Midbrain (tissue), 1 donor: ENCODE measurements at places on chromosomes 7 and 10.

DNA sequence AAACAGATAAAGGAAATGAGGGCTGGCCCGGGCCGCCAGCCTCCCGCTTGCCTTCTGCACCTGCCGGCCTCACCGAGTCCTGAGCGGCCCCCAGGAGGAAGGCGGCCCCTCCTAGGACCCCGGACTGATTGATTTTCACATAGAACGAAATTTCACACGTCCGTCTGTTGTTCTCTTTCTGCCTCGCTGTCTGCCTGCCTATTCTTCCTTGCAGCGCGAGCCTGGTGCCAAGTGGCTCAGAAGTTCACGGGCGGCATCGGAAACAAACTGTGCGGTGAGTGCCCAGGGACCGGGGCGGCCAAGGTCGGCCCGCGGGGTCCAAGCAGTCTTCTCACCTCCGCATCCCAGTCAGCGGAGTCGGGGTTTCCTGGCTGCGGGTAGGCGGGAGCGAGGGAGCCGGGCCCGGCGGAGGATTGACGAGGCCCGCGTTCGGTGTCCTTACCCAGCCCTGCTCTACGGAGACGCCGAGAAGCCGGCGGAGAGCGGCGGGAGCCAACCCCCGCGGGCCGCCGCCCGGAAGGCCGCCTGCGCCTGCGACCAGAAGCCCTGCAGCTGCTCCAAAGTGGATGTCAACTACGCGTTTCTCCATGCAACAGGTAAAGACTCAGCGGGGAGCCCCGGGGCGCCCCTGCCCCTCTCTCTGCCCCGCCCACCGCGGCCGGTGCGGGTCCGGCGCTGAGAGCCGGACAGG lies 967 bp downstream of the GAD2 start:
- DNase-seq: no peak

DNA sequence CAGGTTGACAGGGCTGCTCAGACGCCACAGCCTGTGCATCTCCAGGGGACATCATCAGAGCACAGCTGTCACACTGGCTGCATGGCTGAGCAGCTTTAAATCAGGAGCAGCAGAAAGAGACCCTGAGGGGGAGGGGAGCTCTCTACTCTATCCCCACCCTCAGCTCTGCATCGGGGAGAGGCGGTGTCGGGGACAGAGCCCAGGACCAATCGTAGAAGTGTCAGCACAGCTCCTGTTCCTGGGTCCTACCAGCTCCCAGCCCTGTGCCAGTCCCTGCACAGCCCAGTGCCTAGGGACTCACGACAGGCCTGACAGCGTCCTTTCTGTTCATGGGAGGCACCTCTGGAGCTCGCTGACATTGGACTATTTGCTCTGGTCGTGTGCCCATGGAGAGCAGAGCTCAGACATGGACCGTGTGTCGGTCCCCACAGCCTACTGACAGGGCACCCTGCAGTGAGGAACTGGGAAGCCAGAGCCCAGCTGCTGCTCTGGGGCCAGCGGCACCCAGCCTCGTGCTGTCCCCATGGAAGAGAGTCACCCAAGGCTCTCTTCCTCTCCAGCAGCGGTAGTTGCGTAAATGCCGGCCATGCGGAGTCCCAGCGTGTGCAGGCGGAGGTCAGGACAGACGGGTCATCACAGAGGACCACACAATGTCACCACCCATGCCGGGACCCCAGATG lies 20.4 kb upstream of the ANTXRL start:
- no peak for DNase-seq

DNA sequence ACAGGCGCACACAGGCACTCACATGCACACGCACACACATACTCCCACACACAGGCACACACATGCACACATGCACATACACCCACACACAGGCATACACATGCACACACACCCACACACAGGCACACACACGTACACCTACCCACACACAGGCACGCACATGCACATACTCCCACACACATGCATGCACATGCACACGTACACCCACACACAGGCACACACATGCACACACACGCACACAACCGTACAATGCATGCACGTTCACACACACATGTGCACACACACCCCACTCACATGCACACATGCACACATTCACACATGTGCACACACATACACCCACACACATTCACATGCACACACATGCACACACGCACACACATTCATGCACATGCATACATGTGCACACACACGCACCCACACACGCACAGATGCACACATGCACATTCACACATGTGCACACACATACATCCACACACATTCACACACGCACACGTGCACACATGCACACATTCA lies 59.3 kb downstream of the MKI67 start:
- DNase-seq: no peak

DNA sequence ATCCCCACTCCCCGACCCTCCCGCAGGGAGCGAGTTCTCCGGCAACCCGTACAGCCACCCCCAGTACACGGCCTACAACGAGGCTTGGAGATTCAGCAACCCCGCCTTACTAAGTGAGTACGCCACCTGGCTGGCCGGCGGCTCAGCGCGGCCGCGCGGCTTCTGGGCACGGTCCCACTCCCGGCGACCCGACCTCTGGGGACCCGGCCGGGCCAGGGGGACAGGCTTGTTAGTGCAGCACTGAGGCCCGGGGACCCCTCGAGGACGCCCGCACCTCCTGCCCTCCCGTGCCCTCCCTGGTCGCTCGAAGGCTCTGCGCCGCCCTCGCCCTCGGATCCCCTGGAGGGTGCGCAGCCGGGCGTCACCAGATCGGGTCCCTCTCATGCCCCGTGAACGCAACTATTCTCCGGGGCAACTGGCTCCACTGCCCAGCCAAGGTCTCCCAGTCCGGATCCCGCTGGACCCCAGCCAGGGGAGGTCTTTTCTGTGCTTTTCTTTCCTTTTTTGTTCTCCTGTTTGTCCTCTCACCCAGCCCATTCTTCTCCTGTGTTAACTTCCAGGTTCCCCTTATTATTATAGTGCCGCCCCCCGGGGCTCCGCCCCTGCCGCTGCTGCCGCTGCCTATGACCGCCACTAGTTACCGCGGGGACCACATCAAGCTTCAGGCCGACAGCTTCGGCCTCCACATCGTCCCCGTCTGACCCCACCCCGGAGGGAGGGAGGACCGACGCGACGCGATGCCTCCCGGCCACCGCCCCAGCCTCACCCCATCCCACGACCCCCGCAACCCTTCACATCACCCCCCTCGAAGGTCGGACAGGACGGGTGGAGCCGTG lies 81.8 kb downstream of the PAX2 start:
- DNase-seq: no peak

DNA sequence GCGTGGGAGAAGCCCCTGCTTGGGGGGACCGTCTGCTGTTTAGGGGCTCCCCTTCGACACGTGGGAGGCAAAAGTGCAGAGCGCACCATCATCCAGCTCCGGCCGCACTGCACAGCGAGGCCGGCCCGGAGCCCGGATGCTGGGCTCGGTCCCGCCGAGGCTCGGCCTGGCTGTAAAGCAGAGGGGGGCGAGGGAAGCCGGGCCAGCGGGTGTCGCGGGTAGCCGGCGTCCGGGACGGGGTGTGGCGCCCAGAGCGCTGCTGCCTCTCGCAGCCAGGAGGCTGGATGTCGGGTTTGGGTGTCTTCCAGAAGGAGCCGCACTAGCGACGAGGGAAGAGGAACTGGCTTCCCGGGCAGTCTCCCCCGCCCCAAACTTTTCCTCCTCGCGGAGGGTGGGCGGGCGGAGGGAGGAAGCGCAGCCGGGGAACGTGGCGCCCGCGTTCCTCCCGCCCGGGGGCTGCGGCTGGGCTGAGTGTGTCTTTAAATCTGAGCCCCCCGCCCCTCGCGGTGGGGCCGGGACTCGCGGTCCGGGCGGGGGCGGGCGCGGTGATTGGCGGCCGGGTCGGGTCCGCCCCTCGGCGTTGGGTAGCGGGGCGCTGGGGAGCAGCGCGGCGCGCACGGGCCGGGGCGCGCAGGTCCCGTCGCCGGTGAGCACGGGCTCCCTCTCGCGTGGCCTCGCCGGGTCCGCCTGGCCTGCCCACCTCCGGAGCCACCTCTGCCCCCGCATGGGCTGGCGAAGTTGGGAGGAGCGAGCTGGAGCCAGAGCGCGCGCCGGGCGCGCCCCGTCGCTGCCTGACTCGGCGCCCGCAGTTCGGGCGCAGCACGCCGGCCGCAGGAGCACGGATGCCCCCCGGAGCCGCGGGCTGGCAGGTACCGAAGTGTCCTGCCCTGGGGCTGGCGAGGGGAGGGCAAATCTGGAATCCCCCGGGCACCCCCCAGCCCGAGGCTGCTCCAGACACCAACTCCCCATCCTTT lies at the start of gene PALD1:
Gene PALD1, plus strand, starts transcription at position 577 of the 974 bp plus-strand sequence. CDS start 47,185 bp downstream, outside the sequence.
- DNase-seq: peak; percentile 39

GRCh38 chr10:100766693-100767421 lies 21.5 kb downstream of the PAX2 start:
- no peak for DNase-seq

GRCh38 chr10:123472606-123473005 lies 193.5 kb upstream of the GPR26 start:
- DNase-seq: no peak

GRCh38 chr10:75950307-75950706 lies 518.9 kb downstream of the LRMDA start:
- no peak for DNase-seq

- no peak for DNase-seq
Measured at GRCh38 chr7:140230516-140230860, 53.7 kb upstream of the KDM7A start.

GRCh38 chr10:28859791-28860190 lies 182.5 kb downstream of the BAMBI start:
- DNase-seq: no peak

GRCh38 chr10:93071674-93072224 lies 1.9 kb upstream of the CYP26A1 start:
- no peak for DNase-seq

- DNase-seq: no peak
Measured at GRCh38 chr10:13271552-13272163, 28.2 kb downstream of the PHYH start.

GRCh38 chr7:112781558-112781957 lies 8.6 kb downstream of the TMEM168 start:
- DNase-seq: no peak

- DNase-seq: no peak
Measured at GRCh38 chr7:904847-905246, 28.5 kb downstream of the GET4 start.

DNA sequence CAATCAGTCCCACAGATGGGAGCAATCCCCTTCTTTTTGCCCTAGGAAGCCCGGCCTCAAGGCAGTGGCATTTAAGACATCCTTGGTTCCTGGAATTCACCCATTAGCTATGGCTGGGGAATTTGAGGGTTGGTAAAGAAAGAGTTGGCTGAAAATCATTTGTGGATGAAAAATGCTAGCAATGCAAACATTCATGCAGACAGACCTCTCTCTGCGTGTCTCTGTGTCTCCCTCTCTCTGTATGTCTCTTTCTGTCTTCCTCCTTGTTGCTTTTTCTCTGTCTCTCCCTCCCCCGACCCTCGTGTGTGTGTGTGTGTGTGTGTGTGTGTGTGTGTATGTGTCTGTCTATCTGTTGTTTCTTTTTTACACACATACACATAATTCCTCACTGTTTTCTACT lies 19.4 kb downstream of the LDB3 start:
- DNase-seq: no peak

GRCh38 chr10:88800152-88801125 lies 2.1 kb upstream of the LIPM start:
- DNase-seq: no peak

- DNase-seq: no peak
Measured at GRCh38 chr7:2299131-2299829, 15.0 kb downstream of the SNX8 start.

DNA sequence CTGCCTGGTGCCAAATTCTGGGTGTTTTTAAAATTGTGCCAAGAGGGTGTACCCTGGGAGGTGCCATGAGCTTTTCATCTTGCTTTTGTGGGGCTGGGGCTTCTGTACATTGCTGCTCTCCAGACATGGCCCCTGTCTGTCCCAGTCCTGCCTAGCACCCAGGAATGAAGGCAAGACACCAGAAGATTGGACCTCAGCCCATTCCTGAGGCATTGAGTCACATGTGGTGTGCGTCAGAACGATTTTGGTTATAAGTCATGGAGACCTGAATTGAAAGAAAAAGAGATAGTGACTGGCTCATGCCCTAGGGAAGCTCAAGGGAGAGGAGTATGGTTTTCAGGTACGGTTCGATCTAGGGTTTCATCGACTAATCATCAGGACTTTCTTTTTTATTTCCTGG lies 493.2 kb downstream of the TYW1 start:
- DNase-seq: no peak

DNA sequence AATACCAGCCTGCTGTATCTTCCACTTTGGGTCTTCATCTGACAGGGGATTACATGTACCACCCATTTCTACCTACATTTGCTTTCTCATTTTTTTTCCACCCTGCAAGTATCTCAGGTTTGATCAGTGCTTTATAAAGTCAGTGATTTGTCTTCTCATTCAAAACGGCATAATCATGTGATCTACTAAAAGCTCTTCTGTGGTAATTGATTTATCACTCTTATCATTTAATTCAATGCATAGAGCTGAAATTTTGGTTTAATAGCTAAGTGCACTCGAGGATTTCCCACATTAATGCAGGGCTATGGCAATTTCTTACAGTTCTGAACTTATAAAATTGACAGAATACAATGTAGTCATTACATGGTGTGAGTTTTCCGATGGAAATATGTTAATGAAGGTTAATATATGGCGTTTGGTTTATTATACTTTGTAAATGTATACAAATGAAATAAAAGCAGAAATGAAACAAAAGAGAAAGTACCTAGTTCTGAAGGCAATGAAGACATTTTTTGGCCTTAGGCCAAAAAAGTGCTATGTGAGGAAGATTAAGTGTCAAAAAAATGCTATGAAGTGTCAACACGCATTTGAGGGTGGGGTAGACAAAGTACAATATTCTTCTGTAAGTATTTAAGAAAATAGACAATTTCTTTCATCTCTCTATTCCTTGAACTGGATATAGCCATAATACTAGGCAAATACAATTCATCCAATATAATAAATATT lies 457.3 kb downstream of the ETV1 start:
- no peak for DNase-seq

DNA sequence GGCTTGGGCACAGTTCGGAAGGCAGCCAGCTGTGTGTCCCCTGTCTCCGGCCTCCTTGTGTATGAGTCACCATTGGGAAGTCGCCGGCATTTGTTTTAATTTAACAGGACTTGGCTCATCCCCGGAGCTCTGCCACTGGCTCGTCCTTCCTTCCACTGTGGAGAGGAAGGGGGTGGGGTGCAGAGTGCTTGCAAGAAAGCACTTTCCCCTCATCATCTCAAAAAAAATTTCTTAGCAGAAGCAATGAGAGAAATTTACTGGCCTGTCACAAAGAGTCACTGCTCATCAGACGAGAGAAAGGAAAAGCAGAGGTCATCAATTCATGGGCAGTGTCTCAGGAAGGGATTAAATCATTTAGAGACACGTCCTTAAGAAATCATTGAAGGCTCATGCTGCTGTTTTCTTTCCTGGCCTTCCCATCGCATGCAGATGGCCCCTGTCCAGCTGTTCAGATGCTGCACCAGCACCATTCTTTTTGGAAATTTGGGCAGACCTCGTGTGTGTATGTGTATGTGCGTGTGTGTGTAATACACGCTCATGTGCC lies 93.3 kb downstream of the BMS1 start:
- no peak for DNase-seq

- DNase-seq: no peak
Measured at GRCh38 chr7:140526787-140527664, 47.7 kb upstream of the MKRN1 start.
